DMS53 (cell line): ENCODE measurements at places on chromosomes 5 and 9.

GRCh38 chr5:143594902-143595818, 191.7 kb upstream of the NR3C1 start:
- DNase-seq = peak; percentile 96

- no peak for DNase-seq
These were observed 54.3 kb upstream of the RGS7BP start for GRCh38 chr5:64451551-64451950.

- DNase-seq = peak; percentile 99
These were observed 384 bp upstream of the DMXL1 start for GRCh38 chr5:119070578-119070827.

DNA sequence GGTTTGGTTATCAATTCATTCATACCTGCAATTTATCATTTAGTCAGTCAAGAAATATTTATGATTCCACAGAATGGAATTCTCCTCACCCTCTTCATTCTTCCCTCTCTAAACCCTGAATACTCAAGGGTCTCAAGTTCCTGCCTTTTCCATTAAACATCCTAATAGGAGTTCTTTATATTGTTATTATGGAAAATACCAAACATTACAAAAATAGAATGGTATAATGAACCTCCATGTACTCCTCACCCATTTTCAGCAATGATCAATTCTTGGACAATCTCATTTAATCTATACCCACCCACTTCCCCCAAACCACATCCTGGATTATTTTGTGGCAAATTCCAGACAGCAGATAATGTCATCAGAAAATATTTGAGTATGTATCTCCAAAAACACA, 74.5 kb downstream of the ADAMTS12 start:
- no peak for DNase-seq

DNA sequence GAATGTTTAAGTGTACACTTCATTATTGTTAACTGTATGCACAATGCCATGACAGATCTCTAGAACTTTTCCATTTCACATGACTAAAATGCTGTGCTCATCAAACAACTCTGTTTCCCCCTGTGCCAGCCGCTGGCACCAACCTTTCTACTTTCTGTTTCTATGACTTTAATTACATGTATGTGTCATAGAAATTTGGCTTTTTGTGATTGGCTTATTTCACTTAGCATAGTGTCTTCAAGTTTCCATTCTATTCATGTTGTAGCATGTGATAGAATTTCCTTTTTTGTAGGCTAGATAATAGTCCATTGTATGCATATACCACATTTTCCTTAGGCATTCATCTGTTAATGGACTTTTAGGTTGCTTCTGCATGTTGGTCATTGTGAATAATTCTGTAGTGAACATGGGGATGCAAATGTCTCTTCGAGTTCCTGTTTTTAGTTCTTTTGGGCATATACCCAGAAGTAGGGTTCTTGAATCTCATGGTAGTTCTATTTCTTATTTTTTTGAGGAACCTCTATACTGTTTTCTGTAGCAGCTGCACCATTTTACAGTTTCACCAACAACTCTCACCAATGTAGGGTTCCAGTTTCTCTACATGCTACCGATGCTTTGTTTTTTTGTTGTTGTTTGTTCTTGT, 184.4 kb upstream of the DMRT1 start:
- no peak for DNase-seq

DNA sequence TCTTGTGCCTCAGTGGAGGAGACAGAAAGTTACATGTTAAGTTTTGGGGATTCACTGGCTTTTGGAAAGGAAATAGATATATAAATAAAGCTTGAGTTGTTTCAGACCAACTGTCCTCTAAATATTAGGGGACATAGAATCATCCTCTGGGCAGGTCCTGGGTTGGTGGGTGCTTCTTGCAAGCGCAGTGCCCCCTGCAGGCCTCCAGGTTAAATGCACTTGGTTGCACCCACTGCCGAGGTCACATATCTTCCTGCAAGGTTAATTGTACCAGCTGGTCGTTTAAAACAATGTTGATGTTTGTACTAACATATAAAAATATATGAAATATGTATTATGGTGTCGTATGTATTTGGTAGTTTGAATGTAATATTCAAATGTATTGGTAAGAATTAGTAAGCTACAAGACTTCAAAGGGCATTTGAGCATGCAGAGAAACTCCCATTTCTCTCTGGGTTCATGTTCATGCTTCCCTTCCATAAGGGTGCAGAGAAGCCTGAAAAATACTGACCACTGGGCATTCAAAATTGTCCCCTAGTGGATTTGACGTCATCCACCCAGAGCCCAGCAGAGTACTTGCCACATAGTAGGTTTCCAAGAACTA, 87.0 kb downstream of the ZNF618 start:
- peak; percentile 65 for DNase-seq

DNA sequence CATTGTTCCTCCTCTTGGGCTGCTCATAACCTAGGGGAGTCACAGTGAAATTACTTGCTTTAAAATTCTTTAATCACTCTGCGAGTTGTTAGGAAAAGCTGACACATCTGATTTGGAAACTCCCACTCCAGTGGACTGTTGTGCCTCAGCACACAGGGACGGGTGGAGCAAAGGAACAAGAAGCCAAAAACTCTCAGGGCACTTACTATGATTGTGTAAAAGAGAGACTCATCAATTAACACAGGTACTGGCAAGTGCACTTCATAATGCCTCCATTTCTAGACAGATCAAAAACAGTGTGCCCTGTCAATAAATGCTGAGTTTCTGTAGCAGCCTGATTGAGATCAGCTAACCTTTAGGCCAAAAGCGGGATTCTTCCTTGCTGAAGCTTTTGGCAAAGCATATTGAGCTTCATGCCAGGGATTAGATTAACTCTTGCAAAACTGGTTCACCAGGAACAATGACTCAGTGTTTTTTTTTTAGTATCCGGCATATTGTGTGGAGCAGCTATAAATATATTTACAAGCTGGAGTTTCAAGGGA, 55.9 kb downstream of the TMC1 start:
- DNase-seq = peak; percentile 74

- DNase-seq = peak; percentile 67
These were observed 61.1 kb upstream of the ARAP3 start for GRCh38 chr5:141742866-141743851.

DNA sequence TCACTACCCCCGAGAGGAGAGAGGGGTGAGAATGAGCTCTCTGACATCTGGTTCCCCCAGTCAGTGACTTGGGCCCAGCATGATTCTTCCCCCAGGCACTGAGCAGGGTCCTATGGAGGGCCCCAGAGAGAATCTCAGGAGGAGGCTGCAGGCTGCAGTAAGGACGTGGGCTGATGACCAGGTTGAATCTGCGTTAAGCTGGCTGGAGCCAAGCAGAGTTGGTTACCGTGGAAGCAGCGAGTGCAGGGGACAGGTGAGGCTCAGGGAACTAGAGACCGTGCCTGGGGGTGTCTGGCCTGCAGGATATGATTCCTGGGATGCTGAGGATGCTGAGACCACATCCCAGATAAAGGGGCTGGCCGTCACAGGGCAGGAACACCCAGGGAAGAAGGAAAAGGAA, 314.3 kb upstream of the IRX1 start:
- no peak for DNase-seq

DNA sequence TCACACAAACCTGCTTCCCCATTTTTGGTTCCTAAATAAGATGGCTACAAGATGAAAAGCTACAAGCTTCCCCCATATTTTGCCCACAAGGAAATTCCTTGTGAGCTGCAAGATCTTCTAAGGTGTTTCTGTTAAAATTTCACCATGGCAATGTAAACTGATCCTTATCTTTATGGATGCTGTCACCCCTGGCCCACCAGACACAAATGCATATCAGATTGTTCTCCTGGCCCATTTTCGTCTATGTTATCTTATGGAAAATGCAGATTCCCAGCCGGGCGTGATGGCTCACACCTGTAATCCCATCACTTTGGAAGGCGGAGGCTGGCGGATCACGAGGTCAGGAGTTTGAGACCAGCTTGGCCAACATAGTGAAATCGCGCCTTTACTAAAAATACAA, 65.1 kb upstream of the IL6ST start:
- DNase-seq = no peak

DNA sequence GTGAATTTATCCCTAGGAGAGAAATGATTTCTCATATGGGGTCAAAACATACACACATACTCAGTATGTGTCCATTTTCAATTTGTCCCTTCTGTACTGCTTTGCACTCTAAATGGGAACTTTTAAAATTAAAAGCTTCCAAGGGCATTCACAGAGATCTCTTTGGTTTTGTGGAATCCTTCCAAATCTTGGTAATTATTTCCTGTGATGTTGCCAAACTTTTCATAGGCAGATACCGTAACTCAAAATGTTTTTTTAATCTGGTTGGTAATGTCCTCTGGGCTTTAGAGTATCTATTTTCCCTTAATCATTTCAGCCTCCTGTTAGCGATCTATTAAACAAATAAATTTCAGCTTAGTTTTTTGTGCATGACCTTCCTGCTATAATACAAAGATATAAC, 282.4 kb downstream of the ARHGEF28 start:
- DNase-seq = no peak

DNA sequence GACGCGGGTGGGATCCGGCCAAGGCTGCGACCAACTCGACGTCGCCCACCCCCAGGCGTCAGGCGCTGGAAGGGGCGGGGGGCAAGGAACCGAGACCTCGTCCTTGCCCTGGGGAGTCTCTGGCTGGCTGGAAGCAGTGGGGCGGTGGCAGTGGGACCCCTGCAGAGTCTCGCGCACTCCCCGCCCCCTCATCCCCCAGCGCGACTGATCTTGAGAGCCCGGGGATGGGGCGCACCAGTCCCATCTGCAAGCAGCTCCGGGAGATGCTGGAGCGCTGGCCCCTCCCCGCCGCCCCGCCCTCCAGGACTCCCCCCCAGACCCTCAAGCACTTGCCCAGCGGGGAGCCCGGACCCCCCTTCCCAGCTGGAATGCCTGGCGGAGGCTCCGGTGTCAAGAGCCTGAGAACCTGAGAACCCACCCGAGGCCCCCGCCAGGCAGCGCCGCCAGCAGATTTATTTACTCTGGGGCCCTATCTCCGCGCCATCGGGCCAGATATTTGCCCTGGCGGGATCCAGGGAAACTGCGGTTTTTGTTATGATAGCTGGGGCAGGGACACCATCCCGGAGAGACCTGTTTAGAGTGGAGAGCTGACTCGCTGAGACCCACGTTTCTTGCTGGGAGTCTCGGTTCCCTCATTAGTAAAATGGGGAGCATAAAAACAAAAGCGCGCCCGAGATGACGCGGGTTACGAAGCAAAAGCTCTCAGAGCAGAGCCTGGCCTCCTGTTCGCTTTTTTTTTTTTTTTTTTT, 1.2 kb downstream of the PRRT1B start:
- peak; percentile 82 for DNase-seq

DNA sequence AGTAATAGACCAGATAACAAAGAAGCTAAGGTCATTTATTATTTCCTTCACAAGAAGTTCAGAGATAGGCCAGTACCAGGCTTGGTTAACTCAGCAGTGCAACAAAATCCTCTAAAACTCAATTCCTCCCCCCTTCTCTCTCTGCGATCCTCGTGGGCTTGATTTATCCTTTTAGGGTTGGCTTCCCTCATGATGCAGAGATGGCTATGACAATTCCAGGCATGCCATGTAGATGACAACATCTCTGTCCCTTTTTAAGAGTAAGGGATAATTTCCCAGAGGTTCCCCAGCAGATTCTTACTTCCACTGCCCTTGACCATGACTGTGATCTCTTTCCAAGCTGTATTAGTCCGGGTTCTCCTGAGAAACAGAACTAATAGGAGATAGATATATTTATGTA, 28.7 kb upstream of the DAP start:
- DNase-seq = no peak

DNA sequence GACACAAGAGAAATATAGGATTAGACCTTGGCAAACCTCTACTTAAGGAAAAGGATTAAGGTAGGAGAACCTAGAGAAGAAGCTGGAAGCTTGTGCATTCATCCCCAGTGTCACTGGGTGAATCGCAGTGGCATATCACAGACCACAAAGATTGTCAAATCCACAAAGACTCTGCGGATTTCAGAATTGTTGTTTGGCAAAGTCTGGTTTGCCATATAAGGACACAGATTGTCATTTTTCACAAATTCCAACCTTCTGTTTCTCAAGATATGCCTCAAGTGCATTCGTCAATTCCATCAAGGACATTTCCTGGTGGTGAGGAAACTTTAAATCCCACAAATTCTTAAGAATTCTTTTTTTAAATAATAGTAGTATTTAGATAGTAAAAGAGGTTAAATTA, 395.1 kb upstream of the PAPPA start:
- no peak for DNase-seq

DNA sequence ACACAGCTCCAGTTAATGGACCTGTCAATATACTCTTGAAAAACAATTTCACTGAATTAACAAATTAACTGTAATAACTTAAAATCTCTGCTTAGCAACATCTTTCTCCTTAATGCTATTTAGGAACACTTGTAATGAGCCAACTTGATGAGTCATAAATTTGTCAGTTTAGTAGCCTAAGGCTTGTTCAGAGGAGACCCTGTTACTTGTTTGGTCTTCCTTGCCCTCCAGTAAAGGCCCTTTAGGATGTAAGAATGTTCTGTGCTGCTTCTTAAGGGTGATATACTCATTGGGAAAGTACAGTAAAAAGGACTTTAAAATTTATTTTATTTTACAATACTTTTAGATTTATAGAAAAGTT, 11.4 kb upstream of the MATR3 start:
- DNase-seq = no peak

GRCh38 chr5:180704362-180704761, 35.5 kb downstream of the OR2Y1 start:
- DNase-seq = no peak

GRCh38 chr5:76326577-76327302, 76.3 kb upstream of the IQGAP2 start:
- DNase-seq = no peak

DNA sequence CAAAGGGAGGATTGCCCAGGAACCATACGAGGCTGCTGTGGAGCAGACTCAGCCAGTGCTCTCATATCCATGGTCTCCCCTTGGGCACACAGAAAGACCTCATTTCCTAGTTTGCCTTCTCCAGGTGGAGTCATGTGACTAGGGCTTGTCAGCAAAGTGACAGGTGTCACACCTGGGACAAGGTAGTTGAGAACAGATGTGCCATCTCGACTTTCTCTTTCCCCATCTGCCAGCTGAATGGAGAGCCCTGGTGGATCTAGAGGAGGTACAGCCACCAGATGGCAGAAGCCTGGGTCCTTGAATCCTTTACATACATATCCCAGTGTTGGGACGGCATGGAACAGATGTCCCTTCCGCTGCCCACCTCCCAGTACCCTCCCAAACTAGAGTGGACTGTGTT, 42.9 kb upstream of the ALDOB start:
- DNase-seq = peak; percentile 78

GRCh38 chr9:120694559-120694958, 19.7 kb downstream of the MEGF9 start:
- no peak for DNase-seq

- DNase-seq = no peak
These were observed 12.9 kb downstream of the NIPSNAP3B start for GRCh38 chr9:104776797-104777196.

GRCh38 chr5:168611165-168611564, 32.0 kb upstream of the PANK3 start:
- DNase-seq = no peak

DNA sequence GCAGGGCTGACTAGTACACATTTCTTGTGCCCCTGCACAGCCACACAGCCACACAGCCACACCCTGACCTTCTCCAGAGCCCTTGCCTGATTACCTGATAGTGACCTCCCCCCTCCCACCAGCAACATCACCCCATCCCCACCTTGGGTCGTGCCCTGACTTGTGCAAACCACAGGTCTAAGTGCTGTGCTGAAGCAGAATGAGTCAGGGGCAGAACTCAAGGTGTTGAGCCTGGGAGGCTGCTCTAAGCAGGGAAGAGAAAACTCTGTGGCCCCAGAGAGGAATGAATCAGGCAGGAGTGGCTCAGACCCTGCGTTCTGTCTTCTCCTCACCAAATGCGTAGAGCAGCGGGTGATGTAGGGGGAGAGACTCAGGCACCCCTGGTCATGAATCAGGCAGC, 24.3 kb upstream of the FAT2 start:
- DNase-seq = peak; percentile 38

- no peak for DNase-seq
These were observed 10.5 kb upstream of the OLFM1 start for GRCh38 chr9:135076876-135077430.
